ENCODE measurements at places on chromosomes 12 and 14.

- DNase-seq = no peak
These were observed 291.9 kb downstream of the FUT8 start for GRCh38 chr14:65704437-65704836.

- DNase-seq = peak; percentile 88
These were observed at the start of gene SETD1B for GRCh38 chr12:121803861-121804416. Gene SETD1B, plus strand, starts transcription at chr12:121804009. Its CDS starts 729 bp downstream, at chr12:121804738.

DNA sequence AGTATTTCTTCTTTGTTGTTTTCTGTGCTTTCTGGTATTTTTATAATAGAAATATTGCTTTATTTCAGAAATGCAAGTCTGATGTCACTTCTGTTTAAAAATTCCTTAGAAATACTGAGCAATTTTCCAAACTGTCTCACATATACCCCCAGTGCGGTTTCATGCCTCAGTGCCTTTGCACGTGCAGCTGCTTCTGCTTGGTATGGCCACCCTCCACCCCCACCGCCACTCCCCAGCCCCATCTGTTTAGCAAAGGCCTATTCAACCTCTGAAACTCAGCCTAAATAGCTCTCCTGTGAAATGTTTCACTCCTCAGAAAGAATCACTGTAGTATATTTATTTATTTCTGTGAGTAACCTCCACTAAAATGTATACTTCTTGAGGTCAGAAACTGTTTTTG lies 52.3 kb downstream of the PPM1H start:
- no peak for DNase-seq

- DNase-seq = no peak
These were observed 77.7 kb downstream of the RBM19 start for GRCh38 chr12:113888435-113888834.

DNA sequence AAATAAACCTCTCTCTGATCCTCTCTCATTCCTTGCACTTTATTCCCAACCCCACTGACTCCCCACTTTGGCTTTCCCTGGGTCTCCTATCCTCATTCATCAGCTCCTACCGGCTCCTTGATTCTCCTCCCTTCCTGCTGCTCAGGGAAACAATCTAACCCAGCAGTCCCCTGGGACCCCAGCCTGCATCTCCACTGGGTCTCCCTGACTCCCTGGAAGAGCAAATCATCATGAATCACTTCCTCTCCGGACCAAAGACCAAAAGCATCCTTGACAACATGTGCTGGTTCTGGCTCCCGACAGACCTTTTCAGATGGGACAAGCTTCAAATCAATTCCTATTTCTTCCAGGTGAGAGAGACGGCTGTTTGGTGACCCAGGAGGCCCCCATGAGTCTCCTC lies 76.6 kb downstream of the HSPB8 start:
- DNase-seq = no peak

DNA sequence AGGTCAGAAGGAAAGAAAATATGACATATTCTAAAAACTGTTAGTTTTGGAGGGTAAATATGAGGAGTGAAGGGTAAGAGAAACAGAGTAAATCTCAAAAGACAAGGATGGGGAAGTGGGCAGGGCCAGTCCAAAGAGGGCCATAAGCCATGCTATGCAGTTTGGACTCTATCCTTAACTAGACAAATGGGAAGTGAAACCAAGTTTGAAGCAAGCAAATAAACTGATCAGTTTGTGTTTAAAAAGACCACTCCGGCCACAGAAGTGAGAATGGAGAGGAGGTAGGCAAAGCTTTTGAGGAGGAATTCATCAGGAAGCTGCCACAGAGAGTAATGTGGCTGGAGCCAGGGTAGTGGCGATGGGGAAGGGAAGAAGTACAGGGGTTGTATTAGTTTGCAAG lies 37.5 kb upstream of the DAAM1 start:
- DNase-seq = no peak

Measured in endodermal cell (in vitro differentiated cells).